B cell (primary cell): ENCODE measurements at places on chromosomes 5 and 9. TPM values are rescaled to one million over a fixed set of nuclear protein-coding genes. Genes with fewer than 3 reads are reported as not detected.

DNA sequence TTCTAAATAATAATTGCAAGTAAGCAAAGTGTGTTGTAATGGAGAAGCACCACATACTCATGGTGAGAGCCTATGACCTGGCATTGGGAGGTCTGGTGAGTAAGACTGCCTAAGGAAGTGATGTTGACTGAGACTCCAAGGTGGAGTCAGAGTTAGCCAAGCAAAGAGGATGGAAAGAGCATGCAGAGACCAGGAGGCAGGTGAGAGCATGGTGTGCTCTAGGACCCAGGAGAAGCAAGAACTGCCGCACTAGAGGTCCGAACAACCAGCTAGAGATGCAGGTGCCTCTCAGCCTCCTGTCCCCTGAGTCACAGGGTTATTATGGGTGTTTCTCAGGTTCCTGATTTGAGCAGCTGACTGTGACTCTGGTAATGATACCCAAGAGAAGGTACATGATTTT lies 27.3 kb downstream of the ANP32B start:
- peak; percentile 71 for DNase-seq

DNA sequence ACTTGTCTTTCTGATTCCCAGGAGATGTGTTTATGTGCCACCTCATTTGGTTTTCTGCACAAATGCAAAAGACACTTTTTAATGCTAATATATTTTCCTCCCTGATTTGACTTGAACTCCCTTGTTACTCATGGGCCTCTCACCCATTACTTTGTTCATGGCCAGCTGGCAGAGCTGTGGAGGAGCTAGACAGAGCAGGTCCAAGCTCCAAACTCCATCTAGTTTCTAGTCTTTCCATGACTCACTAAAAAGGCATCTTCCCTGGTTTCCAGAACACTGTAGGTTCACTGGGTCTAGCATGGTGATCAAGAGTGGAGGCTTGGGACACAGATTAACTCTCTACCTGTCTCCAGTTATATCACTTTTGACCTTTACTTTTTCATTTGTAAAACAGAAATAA lies 161.0 kb upstream of the SLC28A3 start:
- no peak for DNase-seq

DNA sequence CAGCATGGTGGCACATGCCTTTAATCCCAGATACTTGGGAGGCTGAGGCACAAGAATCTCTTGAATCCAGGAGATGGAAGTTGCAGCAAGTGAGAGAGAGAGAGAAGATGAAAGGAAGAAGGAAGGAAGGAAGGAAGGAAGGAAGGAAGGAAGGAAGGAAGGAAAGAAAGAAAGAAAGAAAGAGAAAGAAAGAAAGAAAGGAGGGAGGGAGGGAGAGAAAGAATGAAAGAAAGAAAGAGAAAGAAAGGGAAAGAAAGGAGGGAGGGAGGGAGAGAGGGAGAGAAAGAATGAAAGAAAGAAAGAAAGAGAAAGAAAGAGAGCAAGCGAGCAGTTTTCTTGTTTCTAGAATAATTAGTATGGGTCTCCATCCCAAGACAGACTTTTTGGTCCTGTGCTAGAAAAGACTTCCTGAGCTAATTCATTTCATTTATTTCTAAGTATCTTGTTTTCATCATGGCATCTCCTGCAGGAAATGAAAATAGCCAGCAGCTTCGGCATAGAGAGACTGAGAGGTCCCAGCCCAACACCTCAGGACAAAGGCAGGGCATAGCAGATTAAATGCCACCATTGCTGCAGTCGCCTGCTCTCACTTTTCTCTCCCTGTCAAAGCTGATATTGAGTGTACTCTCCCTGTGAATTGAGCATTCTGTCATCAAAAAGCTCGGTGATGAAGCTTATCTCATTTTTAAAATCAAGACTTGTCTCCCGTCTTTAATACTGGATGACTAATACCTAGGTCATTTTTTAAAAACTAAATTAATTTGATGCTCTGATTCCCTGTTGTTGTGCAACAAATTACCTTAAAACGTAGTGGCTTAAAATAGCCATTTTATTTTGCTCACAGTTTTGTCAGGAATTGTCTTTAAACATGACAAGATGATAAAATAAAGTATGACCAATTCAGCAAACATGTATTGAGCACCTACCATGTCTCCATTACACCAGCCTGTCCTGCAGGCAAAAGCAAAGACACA lies 91.8 kb upstream of the ADRA1B start:
- DNase-seq, result no peak

- DNase-seq, result no peak
Measured at GRCh38 chr9:121841771-121842611, 190.6 kb downstream of the DAB2IP start.

GRCh38 chr5:65825408-65826328 lies 100.7 kb upstream of the ERBIN start:
- DNase-seq, result peak; percentile 67

GRCh38 chr9:131992906-131993657 lies 86.6 kb downstream of the MED27 start:
- DNase-seq, result no peak

- DNase-seq, result peak; percentile 88
Measured at GRCh38 chr9:136631038-136632000, 31.4 kb upstream of the EGFL7 start.

GRCh38 chr5:8981496-8981895 lies 564.4 kb downstream of the SEMA5A start:
- no peak for DNase-seq

DNA sequence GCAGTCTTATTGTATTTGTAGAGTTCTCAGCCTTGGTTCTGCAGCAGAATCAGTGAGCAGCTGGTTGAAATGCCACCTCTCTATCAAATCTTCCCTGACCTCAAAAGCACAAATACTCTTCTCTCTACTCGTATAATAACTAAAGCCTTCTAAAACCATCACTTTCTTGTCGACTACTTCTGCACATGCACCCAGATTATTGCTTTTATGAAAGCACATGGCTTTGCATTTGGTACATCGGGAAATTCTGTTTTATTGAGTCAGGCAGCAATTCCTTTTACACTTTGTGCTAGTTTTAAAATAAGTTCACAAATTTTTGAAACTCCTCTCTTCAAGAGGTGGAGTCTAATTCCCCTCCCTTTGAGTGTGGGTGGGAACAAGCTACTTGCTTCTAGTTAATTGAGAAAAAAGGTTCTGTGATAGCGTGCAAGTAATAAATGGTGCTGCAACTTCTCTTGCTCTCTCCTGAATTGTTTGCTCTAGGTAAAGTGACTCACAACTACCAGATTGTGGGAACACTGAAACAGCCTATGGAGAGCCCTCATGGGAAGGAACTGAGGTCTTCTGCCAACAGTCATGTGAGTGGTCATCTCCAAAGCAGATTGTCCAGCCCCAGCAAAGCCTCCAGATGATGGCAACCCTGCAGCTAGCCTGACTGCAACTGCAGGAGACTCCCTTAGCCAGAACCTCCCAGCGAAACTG lies 66.0 kb upstream of the TAF1L start:
- DNase-seq, result no peak

GRCh38 chr9:135960411-135961276 lies 529 bp downstream of the UBAC1 start:
- DNase-seq, result no peak

- DNase-seq, result no peak
Measured at GRCh38 chr5:96079075-96079474, 117.4 kb upstream of the ELL2 start.

DNA sequence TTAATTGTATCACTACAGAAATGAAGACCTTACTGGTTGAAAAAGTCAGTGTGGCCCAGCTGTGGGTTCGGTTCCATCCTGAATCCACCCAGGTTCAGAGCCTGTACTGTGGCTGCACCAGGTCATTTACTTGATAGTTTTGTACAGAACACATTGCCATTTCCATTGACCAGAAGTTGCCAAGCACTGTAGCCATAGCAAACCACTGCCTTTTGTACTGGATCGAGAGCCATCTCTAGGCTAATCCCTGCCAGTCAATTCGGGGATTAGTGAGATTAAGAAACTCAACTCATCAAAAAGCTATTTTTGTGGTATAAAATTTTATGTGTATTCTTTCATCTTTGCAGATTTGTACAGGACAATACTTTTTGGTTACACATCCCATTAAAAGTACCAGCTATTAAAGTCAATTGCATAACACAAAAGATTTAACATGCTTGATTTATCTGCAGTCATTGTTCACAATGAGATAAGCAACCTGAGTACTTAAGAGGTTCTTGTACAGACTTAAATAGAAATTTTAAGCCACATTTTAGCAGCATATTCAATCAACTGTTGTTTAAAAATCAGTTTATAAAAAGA lies 108.5 kb upstream of the OTULINL start:
- DNase-seq, result no peak

DNA sequence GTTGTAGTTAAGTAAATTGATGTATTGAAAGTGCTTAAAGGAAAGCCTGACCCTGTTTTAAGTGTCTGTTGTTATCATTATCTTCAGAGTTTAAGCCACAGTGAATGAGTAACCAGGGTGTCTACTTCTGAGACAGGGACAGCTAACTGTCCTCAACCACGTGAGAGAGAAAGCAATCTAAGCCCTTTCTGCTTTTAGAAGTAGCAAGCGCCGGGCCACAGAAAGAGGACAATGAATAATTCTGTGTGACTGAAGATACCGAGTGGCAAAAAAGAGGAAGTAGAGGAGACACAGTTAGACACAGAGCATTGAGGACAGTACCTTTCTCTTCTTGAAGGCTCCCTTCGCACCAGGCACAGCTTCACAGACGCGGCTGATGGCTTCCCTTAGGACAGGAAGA lies 86.3 kb downstream of the S1PR3 start:
- peak; percentile 7 for DNase-seq

DNA sequence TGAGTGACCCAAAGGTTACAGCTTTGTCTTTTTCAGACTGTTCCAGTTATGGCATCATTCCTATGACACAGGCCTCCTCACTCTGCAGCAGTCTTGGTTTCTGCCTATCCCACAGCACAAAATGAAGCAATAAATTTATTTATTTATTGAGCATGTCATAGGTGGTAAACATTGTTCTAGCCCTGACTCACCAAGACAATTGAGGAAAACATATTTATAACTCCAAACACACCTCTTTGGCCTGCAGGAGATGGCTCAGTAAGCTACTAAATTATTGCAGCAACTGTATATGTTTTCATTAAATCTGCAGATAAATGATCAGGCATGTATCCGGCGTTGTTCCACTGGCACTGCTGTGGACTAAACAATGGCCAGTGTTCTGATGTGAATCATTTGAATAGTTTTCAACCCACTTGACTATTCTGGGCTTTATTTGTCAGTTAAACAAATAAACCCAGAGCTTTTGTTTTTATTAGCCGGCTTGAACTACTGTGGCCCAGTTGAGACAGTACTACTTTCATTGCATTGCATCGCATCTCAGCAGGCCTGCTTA lies 83.2 kb downstream of the FOXD1 start:
- no peak for DNase-seq

GRCh38 chr9:73916016-73916673 lies 581.0 kb upstream of the RORB start:
- DNase-seq, result no peak

GRCh38 chr5:74679966-74680365 lies 5.1 kb upstream of the HEXB start:
- no peak for DNase-seq

DNA sequence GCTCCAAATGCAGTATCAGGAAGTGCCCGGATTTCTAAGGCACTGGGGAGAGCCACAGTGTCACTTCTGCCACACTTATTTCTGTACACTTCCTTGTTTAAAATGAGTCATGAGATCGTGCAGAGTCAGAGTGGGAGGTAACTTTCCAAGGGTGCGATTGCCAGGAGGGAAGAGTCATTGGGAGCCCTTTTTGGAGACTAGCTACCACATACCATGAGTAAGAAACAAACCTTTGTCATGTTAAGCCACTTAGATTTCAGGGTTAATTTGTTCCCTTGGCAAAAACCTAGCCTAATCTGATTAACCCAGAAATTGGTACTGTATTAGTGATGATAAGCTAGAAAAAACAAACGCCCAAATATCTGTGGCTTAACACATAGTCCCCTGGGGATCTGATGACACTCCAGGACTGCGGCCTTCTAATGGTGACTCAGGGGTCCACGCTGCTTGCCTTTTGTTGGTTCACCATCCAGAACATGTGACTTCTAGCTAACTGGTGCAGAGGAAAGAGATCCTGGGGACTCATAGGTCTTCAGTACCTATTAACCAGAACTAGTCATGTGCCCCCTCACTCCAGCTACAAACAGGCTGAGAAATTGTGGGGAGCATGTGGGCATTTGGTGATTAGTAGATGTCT lies 48.6 kb upstream of the TLE1 start:
- DNase-seq, result no peak

DNA sequence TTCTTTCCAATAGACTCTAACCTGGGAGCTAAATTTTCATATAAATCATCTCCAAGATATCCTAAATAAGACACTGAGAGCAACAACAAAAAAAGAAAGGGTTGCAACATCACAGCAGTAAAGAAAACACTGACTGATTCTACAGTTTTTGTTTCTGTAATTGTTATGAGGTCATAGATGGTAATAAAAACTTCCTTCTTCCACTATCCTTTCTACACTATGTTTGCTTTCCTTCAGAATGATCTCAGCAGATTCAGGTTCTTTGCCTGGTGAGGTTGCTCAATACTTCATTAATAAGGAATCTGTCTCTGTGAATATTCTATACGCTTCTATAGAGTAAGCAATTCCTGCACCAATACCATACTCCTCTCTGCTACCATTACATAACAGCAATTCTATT lies 835.6 kb upstream of the GRAMD2B start:
- no peak for DNase-seq

GRCh38 chr5:123951582-123951977 lies 439.6 kb downstream of the CSNK1G3 start:
- no peak for DNase-seq

- no peak for DNase-seq
Measured at GRCh38 chr5:38780316-38780715, 65.5 kb upstream of the OSMR start.

GRCh38 chr5:159179529-159180305 lies 29.6 kb downstream of the RNF145 start:
- no peak for DNase-seq

- DNase-seq, result no peak
Measured at GRCh38 chr5:152388610-152389009, 16.5 kb downstream of the NMUR2 start.

DNA sequence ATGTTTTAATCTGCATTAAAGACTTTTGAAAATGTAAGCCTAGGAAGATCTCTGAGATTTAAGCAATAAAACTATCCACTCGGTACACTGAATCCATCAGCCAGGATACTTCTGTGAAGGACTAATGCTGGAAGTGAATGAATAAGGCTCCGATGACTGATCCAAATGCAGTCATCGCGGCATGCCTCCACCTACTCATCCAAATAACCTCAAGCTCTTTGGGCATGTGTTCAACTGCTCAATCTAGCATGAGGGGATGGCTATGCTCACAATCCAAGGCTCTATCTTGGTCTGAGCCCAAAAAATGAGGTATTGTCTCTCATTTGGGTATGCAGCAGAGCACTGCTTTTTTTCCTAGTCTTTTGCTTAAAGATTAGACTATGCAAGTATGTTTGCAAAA lies 19.2 kb downstream of the MARCHF3 start:
- no peak for DNase-seq

- peak; percentile 49 for DNase-seq
Measured at GRCh38 chr5:76582230-76583162, 40.7 kb downstream of the F2RL2 start.

The ADGRV1 gene
- 0.07 TPM in 1 of 2 replicates, not detected in the other for polyA plus RNA-seq

The PCDHB14 gene
- not detected in 2 replicates for polyA plus RNA-seq

The UBE2QL1 gene
- 0.32 and 0.33 TPM in 2 replicates for polyA plus RNA-seq

The SAXO1 gene
- 0.01 TPM in 1 of 2 replicates, not detected in the other for polyA plus RNA-seq

The ANKRD31 gene
- 0.06 and 0.09 TPM in 2 replicates for polyA plus RNA-seq

The THG1L gene
- 5.1 and 6.1 TPM in 2 replicates for polyA plus RNA-seq

The LEAP2 gene
- 2.2 and 3.4 TPM in 2 replicates for polyA plus RNA-seq

The FAT2 gene
- not detected in 2 replicates for polyA plus RNA-seq

The DCTN3 gene
- 56.4 and 75.0 TPM in 2 replicates for polyA plus RNA-seq

The TERT gene
- polyA plus RNA-seq, result 0.24 and 0.43 TPM in 2 replicates

The CCDC152 gene
- 0.92 and 1.0 TPM in 2 replicates for polyA plus RNA-seq

The PCDHGA5 gene
- 0.07 and 0.21 TPM in 2 replicates for polyA plus RNA-seq
